ENCODE measurements at places on chromosomes 1 and 21.

DNA sequence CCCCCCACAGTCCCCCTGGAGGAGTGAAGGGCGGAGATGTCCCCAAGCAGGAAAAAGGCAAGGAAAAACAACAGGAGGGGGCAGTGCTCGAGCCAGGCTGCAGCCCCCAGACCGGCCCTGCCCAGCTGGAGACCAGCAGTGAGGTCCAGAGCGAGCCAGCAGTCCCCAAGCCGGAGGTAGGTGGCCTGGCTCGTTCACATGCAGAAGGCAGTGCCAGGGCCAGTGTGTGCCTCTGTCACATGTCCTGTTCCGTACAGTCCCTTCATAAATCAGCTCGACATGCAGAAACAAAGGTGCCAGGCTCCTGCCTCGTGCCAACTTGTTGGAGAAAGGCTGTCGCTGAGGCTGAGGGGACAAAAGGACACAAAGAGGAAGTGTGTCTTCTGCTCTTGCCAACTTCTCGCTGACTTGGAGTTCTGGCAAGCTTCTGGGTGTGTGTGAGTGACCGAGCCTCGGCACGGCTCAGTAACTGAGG, 24.1 kb upstream of the MPZL1 start:
- peak; percentile 24 for DNase-seq

DNA sequence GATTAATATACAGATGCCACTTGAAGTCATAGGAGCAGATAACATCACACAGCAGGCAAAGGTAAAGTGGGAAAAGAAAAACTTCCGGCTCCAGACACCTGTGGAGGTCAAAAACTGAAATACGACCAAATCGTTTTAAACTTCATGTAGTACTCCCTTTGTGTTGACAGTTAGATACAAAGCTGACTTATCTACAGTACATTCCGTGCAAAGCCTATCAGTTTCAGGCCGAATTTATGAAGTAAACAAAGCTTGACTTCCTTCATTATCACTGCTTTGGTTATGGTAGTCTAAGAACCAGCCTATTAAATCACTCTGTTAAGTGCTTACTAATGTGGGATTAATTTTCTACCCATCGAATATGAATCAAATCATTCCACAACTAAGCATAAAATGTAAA, 156.3 kb downstream of the SMYD3 start:
- no peak for DNase-seq

GRCh38 chr1:198604975-198605374, 33.9 kb upstream of the PTPRC start:
- DNase-seq: no peak

- no peak for DNase-seq
Measured at GRCh38 chr1:109806733-109807400, 43.1 kb upstream of the EPS8L3 start.

DNA sequence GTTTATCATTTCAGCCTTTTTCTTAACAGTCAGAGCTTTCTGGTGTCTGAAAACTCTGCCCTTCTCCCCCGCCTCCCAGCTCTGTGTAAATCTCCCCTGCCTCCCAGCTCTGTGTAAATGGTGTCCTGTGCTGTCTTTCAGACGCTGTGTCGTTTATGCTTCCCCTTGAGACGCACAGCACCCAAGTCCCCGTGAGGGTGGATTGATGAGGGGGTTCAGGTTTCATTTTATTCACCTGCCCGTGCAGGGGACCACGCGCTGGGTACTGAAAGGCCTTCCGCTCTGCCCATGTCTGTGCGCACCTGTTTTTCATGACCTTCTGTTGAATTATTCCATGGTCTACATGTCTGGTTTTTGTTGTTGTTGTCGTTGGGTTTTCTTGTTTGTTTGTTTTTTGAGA, 108.2 kb upstream of the COL6A1 start:
- DNase-seq: no peak

DNA sequence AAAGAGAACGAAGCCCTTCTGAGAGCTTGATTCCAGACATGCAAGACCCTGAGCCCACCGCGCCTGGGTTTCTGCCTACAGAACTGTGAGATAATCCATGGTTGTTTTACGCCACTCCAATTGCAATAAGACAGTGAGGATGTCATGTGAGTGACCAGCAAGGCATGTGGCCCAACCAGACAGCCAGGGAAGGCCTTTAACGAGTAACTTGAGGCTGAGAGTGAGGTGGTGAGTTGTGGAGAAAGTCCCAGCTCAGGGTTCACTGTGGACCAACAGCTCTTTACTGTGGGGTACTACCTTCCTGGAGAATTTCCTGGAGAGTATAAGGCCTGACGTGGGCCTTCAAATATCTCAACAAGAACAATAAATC, 153.9 kb downstream of the ETS2 start:
- DNase-seq: no peak

DNA sequence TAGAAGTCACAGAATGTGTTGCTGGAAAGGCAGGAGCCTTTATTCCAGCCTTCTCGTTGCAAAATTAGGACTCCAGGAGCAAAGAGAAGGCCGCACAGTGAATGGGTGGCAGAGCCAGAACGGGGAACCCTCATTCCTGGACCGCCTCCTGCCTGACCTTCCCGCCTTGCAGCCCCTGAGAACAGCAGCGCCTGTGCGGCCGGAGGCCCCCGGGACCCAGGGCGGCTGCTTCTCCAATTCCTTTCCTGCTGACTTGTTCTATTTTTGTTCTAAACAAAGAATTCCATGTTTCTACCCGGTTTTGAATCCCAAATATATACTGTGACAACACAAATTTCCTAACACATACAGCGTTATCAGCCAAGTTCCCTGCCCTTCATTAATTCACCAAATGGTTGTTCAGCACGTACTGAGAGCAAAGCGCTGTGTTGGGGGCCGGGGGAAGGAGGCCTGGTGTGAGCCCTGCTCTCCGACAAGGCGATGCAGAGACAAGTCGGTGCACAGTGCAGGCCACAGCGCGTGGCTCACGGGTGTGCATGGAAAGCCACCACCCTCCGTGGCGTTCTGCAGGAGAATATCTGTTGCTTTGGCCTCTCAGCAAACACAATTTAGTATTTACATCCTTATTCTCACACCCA, 31.9 kb upstream of the COL6A2 start:
- no peak for DNase-seq

DNA sequence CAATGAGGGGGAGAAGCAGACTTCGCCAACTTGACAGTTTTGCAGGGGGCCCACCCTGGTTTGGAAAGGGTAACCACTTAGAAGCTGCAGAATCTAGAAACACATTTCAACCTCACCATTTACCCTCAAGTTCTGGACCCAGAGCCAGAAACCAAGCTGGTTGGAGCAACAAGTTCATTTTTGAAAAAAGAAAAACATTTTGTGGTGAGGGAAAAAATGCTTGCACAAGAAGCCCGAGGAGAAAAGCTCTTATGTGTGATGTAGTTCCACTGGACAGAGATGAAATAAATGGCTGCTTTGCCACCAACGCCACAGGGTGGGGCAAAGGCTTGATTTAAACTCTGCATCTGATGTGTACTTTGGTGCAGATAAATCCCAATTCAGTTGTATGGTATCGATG, 10.6 kb upstream of the NGF start:
- no peak for DNase-seq

- no peak for DNase-seq
Measured at GRCh38 chr1:51922040-51922439, 43.5 kb upstream of the NRDC start.

DNA sequence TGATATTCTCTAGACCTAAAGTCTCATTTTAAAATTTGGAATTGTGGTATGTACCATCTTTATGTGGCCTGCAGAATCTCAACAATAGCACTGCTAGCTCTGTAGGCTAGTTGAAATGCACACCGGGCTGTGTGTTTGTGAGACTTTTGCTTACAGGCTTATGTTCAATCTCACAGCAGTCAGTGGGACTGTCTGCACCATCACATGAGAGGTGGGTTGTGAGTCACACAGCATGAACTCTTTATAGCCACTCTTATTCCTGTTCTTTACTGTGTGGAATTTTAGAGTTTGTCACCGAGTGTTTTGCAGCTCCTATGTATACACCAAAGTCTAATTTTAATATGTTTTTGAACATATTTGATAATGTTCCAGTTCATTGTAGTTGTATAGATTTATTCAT, 74.6 kb downstream of the RASAL2 start:
- DNase-seq: no peak

- no peak for DNase-seq
Measured at GRCh38 chr1:21781815-21782348, 1.1 kb downstream of the USP48 start.

DNA sequence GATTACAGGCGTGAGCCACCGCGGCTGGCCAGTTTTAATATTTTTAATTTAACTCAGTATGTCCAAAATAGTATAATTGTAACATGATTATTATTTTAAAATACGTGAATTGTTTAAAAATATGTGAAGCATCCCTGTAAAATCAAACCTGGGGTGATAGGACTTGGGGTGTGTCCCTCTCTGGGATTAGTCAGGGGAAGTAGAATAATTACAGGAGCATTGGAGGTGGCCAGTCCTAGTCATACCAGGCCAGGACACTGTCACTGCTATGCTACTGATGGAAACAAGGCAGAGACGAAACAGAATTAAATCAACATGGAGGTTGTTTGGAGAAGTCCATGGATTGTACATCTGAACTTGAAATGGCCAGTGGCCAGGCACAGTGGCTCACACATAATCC, 16.8 kb downstream of the SZRD1 start:
- no peak for DNase-seq

DNA sequence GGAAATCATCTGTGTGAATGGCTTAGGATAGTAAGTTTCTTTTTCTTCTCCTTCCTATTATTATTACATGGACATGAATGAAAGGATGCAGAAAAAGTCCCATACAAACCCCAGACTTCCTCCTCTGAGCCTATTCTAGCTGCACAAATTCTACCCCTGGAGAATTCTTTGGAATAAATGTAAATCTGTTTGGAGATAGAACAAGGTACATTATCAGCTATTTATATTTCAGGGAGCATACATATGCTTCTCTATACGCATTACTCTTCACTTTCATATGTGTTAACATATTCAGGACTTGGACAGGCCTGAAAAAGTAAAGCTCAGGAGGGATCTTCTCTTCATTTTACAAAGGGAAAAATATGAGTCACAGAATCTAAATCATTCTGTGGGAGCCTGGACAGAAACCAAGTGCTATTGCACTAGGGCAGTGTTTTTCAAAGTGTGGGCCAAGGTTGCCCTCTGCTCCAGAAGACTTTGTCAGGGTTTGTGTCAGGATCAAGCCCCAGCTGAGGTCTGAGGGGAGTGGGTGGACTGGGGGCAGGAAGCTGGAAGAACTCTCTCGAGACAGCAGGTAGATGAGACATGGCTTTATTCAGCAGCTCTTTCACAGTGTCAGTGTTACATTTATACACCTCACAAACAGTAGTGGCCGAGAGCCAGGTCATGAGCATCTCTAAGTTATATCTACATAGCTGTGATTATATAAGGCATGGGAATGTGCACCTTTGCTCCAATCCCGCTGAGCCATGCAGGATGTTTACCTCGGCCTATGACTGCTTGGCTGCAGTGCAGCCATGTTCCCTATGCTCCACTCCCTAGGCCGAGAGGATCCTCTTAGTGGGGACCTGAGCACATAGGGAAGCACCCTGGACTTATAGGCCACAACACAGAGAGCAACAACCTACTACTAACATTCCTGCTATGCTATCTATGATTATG, 114.3 kb downstream of the GDAP2 start:
- no peak for DNase-seq

- no peak for DNase-seq
Measured at GRCh38 chr1:5554784-5555183, 437.4 kb downstream of the NPHP4 start.

GRCh38 chr1:208221291-208221622, 22.9 kb downstream of the PLXNA2 start:
- DNase-seq: no peak

- no peak for DNase-seq
Measured at GRCh38 chr1:43354936-43355335, 3.8 kb upstream of the CDC20 start.

All from SHP77 (cell line).